CD8-positive, alpha-beta memory T cell (primary cell): ENCODE measurements at places on chromosomes 6 and 20.

DNA sequence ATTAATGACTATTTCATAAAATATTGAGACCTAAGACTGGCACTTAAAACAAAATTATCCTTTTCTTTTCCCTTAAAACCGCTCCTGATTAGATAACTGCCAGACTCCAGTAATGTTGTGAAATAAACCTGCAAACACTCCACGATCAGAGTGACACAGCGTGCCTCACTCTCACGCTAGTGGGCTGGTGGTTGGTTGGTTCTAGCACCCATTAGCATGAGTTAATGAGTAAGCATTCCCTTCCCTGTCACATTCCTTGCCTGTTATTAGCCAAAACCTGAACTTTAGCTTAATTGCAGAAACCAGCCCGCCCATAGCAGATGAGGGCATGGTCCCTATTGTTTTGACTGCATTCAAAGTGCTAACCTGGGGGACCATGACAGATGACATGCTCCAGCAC lies 193.4 kb downstream of the CD83 start:
- DNase-seq: no peak

GRCh38 chr20:62666736-62667529 lies 24.6 kb downstream of the SLCO4A1 start:
- DNase-seq: no peak

DNA sequence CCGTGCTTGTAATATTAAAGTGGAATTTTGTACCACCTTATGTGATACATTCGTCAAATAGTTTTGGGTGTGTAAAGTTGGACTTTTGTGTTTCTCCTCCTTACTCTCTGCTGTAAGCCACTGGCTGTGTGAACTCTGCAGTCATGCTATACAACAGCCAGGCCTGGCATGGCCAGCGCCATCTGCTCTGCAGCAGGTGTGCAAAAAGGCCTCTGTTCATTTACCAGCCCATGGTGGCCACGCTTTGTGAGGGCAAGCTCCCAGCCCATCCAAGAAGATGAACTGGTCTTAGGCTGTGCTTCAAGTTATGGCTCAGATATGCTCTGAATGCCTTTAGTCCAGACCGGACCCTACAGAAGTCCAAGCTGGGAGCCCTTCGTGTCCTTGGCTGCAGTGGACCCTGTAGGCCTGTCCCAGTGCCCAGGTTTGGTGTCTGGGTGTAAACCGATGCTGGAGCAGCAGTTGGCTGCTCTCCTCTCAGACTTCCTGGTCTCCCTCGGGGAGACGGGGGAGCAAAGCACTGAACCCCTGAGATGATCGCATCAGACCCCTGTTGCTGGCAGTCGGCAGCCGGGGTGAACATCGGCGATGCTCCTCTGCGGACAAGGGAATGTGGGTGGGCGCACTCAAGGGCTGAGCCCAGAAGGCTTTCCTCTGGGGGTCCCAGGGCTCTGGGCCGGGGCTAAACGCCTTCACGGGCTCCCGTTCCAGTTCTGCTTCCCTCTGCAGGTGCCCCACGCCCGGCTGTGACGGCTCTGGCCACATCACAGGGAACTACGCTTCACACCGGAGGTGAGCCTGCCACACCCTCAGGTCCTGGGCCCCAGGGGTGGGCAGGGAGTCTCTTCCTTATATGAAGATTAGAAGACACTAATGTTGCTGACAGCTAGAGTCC lies 28.6 kb upstream of the PCMTD2 start:
- peak; percentile 41 for DNase-seq

DNA sequence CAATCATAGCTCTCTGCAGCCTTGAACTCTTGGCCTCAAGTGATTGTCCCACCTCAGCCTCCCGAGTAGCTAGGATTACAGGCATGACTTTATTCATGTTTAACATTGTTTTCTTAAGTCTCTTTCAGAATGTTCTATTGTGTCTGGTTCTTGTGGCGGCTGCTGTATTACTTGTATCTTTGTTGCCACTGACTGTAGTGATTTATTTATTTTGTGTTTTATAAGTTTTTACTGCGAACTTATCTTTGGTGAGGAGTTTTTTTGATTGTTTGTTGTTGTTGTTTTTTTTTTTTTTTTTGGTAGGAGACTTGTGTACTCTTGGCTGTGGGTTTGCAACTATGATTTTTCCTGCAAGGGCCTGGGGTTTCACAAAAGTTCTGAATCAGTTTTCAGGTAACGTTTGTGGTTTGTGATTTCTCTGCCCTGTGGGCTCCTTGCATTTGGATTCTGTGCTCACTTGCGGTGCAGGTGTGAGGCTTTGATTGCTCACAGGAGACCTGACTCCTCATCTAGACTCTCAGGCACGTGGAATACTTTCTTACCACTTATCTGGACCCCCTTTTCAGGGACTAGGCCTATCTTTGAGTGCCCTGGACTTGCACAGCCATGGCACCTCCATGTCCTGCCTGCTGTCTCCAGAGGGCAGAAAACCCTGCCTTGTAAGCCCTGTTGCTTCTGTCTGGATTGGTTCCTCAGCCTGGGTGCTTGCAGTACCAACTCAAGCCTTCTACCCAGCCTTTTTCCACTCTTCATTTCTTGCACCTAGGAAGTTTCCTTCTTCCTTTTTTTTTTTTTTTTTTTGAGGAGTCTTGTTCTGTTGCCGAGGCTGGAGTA lies 25.2 kb downstream of the KIF25 start:
- DNase-seq: no peak

DNA sequence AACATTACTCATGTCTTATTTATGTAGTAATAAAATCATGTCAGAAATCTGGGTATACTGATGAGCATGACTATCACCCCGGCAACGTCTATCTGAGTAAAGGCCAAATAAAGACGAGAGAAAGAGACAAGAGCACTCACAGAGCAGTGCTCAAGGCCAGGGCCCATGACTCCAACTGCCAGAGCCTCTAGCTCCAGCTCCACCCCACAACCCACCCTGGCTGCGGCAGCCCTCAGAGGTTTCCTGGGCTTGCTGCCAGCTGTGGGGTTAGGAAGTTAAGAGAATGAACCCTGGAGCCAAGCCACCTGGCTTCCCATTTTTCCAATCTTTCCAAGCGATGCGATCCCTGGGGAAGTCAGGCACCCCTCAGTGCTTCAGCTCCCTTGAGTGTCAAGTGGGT lies 92.0 kb upstream of the PAX1 start:
- DNase-seq: no peak

DNA sequence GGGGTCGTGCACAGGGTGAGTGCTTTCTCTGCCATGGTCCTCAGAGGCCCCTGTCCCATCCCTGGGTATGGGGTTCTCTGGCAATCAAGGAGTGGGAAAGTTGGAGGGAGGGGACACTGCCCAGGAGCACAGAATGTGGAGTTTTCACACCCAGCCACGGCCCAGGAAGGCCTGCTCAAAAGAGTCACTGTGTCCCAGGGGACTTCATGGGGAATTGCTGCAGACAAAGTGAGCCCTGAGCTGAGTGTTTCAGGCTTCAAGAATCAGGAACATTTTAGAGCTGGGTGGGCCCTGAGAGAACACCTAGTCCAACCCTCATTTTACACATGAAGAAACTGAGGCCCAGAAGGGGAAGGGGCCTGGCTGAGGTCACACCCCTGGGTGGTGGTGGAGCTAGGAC lies 5.7 kb downstream of the MAPK13 start:
- DNase-seq: no peak

DNA sequence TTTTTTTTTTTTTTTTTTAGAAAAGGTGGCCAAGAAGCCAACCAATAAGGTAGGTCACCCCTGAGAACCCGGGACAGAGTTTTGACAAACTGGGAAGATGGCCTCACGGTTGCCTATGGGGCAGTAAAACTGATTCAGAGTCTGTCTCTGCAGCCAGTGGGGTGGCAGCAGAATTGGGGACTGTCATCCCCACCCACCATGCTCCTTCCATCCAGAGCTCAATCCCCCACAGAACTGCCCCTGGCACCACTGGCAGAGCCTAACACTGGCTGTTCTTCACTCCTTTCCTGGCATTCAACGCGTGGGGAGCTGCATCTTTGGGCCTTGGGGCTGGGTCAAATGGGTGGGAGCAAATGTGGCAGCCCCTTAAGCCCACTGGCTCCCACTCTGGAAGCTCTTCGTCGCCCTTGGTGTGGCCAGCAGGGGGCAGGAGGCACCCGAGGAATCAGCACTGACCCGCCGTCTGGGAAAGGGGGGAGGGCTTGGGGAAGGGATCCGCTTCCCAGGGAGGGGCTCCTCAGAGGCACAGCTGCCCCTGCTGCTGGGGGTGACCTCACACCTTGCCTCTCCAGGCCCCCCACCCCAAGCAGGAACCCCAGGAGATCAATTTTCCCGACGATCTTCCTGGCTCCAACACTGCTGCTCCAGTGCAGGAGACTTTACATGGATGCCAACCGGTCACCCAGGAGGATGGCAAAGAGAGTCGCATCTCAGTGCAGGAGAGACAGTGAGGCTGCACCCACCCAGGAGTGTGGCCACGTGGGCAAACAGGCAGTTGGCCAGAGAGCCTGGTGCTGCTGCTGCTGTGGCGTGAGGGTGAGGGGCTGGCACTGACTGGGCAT lies 10.4 kb downstream of the CD40 start:
- no peak for DNase-seq

GRCh38 chr6:35651244-35651643 lies 37.5 kb downstream of the FKBP5 start:
- no peak for DNase-seq

- no peak for DNase-seq
These were observed 26.2 kb downstream of the CDYL start for GRCh38 chr6:4802312-4802935.

DNA sequence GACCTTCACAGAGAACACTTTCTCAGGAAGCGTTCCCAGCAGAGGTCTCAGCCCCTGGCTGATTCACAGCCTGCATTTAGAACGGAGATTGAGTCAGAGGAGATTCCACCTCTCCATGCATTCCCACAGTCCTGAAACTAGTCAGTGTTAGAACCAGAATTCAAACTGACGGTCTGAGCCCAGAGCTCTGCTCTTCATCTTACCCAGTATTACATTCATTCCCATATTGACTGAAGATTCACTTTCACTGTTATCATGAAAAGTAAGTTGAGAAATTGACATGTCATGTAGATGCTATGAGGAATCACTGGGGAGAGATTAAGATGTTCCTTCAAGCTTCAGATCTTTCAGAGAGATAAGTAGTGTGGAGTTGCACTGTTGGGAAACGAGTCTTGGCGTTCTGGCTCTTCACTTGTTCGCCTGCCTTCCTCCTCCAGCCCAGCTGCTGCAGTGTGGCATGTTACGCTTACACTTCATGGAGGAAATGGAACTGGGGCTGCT lies 28.3 kb downstream of the MAS1 start:
- DNase-seq: no peak

DNA sequence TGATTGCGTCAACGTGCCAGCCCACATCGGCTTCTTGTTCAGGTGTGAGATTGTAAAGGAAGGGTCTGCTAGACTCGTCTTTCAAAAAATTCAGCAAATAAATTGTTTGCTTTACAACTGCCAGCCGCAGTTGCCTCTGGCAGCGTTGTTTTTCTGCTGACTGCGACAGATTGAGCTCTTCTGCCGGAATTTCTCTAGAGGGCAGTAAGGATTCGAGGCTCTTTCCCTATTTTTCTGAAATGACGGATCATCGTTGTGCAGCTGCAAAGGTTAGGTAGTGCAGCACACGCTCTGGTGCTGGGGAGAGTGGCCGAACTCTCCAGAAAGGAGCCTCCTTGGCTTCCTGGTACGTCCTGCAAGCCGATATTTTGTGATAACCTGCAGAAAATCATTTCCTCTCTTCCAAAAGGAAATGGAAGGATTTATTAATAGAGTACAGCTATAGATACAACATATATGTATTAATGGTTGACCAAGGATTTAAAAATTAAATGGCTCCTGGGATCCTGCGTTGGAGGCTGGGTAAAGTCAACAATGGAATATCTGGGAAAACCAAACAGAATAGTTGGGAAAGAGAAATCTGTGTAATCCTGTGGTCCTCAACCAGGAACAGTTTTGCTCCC lies 121.9 kb upstream of the ZFP64 start:
- DNase-seq: no peak

DNA sequence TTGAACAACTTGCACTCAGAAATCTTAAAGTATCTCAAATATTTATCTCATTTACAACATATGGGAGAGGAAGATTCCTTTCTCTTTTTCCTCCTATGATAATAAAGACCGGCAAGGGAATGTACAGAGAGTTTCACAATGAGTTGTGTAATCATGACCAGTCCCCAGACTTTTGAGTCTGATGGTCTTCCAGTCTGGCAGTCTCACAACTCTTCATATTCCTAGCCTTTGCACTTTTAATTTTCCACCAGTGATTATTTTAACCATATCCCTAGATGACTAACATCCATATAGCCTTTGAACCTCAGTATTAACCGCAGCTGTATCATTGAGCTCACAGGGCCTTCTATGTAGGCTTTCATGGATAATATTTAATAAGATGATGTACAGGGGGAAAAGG lies 278.5 kb downstream of the KHDC1L start:
- DNase-seq: no peak

- DNase-seq: no peak
These were observed 36.1 kb downstream of the KIF16B start for GRCh38 chr20:16537025-16537665.

- no peak for DNase-seq
These were observed 28.5 kb upstream of the CITED2 start for GRCh38 chr6:139402876-139403386.

- DNase-seq: no peak
These were observed 601.2 kb upstream of the ARID1B start for GRCh38 chr6:156175971-156176421.

GRCh38 chr6:127963495-127963894 lies 62.6 kb upstream of the THEMIS start:
- no peak for DNase-seq

GRCh38 chr6:41693281-41694240 lies 41.8 kb downstream of the TFEB start:
- DNase-seq: no peak

DNA sequence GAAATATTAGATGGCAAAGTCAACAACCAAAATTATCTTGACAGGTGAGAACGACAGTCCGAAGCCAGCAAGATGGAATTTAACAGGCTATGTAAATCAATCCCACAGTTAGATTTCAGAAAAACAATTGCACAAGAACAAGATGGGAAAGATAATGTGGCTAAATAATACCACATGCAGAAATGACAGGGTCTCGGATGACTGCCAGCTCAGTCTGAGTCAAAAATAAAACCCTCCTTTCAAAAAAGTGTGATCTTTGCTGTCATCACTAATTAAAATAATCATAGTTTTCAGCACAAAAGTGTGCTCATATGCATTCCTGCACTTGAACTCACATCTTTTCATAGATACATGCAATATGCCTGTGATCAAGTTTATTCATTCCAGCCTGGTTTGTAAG lies 25.9 kb downstream of the FOXQ1 start:
- DNase-seq: no peak

DNA sequence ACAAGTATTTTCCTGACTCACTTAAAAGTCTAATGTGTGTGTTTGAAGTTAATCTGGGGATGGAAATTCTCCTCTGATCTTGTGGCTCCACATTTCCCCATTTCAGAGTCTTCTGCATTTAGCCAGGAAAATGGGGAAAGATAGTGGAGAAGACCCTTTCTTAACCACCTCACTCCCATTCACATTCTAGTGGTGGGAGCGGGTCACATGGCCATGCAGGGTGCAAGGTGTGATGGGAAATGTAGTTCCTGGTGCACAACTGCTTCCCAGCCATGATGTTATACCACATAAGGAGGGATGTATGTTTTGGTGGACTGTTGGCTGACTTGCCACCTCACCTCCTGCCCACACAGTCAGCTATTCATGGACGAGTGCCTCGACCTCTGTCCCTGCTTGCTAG lies 61.8 kb downstream of the BANF2 start:
- no peak for DNase-seq

- DNase-seq: no peak
These were observed 16.5 kb downstream of the SNHG17 start for GRCh38 chr20:38418509-38419204.

GRCh38 chr6:133787122-133787521 lies 101.8 kb upstream of the TCF21 start:
- no peak for DNase-seq
